Activated naive CD8-positive, alpha-beta T cell treated with anti-CD3 and anti-CD28 coated beads, Interleukin-2, amount 10 ng/mL, durations not matched to agents 7 days and 5 days (primary cell): ENCODE measurements at places on chromosomes 3 and 15.

- no peak for DNase-seq
These were observed 75.1 kb upstream of the OSTN start for GRCh38 chr3:191123946-191124345.

- no peak for DNase-seq
These were observed 583.8 kb upstream of the ZNF717 start for GRCh38 chr3:76369170-76369569.

- no peak for DNase-seq
These were observed 1.9 kb downstream of the MRPS25 start for GRCh38 chr3:15063238-15063637.

DNA sequence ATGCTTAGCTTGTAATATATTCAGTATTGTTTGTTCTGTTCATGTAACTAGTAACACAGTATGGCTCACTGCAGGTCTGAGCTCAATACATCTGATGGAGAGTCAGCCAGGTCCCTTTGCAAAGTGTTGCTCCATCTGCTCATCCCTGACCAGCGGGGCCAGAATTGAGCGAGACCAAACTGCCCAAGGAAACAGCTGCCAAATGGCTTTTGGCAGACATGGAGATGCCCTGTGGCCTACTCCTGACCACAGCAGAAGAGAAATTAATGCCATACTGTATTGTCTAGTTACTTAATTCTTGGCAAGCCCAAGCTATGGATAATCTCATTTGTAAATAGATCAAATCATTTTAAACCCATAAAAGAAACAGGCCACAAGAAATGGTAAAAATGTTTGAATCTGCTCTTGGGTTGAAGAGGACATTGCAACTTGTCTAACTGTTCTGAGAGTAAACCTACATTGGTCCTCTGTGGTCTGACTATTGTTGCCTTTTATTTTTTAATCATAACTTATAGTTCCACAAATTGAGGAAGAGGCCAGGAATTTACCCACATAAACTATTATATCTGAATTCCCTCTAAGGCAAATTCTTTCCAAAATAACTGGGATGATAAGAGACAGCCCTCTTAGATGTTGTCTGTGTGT lies 209.5 kb downstream of the EBLN2 start:
- DNase-seq, result no peak

DNA sequence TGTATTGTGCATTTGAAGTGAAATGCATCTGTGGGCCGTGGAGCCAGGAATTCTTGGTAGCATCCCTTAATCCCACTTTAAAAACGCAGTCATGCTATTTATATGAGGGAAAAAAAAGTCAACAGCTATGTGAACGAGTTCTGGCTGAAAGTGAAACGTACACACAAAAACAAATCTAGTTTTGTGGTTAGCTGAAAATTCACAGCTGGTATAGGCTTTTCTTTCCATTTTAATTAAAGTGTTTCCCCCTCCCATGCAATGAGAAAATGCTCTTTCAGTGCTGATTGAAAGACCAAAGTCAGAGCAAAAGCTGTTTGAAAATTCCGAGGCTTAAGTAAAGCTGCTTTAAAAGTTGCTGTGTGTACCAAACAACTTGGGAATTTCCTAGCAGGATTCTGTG lies 297.4 kb downstream of the PLCL2 start:
- DNase-seq, result no peak

- peak; percentile 70 for DNase-seq
These were observed 9.5 kb downstream of the CHSY1 start for GRCh38 chr15:101242160-101242998.

GRCh38 chr15:99989095-99989494 lies 255.9 kb upstream of the LYSMD4 start:
- no peak for DNase-seq

DNA sequence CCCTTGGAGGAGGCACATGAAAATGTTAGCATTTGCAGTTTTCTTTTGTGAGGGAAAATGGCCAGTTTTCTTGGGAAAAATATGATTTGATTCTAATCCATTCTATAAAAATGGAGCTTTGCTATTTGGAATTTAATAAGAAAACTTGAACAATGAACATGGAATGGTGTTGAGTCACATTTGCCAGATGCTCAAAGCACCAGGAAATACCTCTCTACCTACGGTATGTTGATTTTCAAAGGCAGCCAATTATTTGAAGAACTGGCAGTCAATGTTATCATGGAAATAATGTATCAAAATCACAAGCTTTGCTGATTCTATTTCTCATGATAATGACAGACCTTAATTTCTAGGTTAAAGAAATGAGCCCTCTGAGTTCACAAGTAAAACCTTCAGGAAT lies 14.9 kb downstream of the NME9 start:
- DNase-seq, result no peak

GRCh38 chr15:95799286-95800200 lies 531.0 kb upstream of the NR2F2 start:
- no peak for DNase-seq

DNA sequence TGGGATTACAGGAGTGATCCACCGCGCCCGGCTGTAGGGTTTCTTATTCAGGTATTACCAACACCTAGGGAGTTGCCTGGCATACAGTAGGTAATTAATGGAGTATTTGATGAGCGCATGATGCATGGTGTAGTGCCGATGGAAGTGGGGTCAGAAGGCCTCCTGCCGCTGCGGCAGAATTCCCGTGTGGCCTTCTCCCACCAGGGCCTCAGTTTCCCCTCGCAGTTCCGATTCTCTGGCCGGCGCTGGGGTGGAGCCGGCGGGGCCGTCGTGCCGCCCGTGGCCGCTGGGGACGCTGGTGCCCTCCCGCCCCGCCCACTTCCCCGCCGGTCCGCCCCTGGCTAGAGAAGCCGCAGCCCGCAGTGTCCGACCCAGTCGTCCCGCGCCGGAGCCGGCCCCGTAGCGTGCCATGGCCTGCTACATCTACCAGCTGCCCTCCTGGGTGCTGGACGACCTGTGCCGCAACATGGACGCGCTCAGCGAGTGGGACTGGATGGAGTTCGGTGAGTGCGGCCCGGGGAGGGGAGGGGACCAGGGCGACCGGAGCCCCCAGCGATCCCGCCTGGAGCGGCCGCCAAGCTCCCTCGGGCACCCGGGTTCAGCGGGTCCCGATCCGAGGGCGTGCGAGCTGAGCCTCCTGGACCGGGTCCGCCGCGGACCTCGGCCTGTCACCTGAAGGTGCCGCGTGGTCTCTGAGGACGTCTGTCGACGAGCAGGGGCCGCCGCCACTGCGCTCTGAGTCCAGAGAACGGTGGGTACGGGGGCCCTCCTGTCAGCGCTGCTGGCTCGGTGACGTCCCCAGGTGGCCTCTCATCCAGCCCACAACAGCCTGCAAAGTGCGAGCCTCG lies at the start of gene IRAK2:
IRAK2 (plus strand) TSS at position 374 of the 848 bp plus-strand sequence; CDS start at position 410, 36 bp downstream.
- peak; percentile 78 for DNase-seq

GRCh38 chr15:30010746-30011145 lies 72.0 kb upstream of the GOLGA8J start:
- DNase-seq, result no peak

- no peak for DNase-seq
These were observed 106.2 kb downstream of the IQSEC1 start for GRCh38 chr3:12966847-12967605.

GRCh38 chr15:67783303-67783702 lies 42.0 kb upstream of the SKOR1 start:
- DNase-seq, result peak; percentile 50

DNA sequence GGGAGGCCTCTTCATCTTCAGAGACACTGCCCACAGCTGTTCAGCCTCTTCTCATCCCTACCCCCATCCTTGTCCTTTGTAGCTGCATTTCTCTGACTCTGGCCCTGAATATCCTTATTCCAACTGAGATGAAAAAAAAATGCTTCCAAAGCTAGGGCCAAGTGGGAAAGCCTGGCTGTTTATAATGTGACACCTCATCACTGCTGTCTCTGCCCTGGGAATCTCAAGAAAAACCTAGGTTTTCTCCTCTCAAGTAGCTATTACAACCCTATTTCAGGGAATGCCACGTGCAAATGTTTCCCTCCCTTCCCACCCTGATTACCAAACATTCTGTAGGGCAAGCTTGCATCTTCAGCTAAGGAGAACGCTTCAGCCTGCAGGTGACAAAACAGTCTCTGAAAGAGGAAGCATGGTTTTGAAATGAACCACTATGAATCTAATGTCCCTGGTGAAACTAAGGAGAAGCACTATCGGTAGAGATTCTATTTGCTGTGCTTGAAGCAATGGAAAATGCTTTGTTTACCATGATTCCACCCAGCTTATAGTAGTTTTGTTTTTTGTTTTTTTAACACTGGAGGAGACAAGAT lies 65.4 kb downstream of the USF3 start:
- no peak for DNase-seq

- DNase-seq, result no peak
These were observed 8.8 kb downstream of the PDCD6IP start for GRCh38 chr3:33807191-33807590.
